Type B pancreatic cell (in vitro differentiated cells): ENCODE measurements at places on chromosomes 6 and 20.

GRCh38 chr20:38723848-38724625 lies at the start of gene SLC32A1:
TSS of gene SLC32A1 (plus strand) at chr20:38724486. CDS start at chr20:38724725, 239 bp downstream.
- no peak for DNase-seq

- peak; percentile 82 for DNase-seq
Observed at GRCh38 chr6:138692978-138693909, 80.3 kb upstream of the CCDC28A start.

GRCh38 chr6:83193747-83194566 lies 800 bp downstream of the RWDD2A start:
- peak; percentile 76 for DNase-seq

DNA sequence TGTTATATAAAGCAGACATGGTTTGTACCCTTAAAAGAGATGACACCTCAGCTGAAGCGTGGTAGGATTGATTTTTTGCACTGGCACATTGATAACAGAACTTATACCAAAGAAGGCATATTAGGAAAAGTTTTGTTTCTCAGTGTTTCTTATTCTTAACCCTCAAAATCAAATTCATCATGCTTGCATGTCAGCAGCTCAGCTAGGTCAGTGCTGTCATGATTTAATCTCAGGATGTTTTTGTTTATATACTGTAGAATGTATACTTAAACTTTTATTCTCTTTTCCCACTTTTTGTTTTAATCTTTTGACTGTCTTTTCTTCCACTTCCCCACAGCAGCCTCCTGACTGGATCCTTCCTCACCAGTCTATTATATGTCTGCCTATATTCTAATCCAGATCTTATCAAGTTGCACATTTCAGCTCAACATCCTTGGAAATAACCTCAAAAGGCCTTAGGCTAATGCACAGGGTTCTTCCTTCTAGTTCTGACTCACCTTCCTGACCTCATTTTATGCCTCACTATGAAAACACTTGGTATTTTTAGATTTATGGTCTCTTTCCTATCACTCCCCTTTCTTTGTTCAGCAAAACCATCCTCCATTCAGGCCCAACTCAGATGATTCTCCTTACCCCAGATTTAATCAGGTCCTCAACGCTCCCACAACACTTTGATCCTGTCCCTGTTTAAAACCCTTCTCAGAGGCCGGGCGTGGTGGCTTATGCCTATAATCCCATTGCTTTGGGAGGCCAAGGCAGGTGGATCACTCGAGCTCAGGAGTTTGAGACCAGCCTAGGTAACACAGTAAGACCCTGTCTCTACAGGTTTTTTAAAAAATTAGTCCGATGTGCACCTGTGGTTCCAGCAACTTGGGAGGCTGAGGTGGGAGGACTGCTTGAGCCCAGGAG lies 7.2 kb downstream of the HEBP2 start:
- no peak for DNase-seq

DNA sequence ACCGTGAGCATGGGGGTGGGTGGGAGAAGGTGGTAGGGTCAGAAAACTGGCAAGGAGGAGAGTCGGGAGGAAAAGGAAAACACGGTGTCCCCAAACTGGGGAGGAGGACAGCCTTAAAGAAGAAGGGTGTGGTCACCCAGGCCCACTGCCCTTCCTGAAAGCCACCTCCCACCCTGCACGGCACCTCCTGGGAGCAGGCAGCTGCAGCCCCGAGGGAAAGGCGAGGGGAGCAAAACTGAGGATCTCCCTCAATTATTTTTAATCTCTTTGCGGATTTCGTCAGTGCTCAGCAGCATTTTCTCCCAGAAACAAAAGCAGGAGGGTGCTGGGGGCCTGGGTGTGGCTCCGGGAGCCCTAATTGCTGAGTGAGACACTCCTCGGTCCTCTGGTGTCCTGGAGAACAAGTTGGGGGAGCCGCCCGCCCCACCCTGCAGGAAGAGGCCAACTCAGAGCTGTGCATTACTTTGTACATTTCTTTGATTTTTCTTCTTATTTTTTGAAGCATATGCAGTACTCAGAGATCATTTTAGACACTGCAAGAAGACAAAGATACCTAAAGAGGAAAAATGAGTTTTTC lies 56.4 kb downstream of the RIOK1 start:
- no peak for DNase-seq

GRCh38 chr6:111800259-111800765 lies 72.9 kb downstream of the FYN start:
- no peak for DNase-seq

DNA sequence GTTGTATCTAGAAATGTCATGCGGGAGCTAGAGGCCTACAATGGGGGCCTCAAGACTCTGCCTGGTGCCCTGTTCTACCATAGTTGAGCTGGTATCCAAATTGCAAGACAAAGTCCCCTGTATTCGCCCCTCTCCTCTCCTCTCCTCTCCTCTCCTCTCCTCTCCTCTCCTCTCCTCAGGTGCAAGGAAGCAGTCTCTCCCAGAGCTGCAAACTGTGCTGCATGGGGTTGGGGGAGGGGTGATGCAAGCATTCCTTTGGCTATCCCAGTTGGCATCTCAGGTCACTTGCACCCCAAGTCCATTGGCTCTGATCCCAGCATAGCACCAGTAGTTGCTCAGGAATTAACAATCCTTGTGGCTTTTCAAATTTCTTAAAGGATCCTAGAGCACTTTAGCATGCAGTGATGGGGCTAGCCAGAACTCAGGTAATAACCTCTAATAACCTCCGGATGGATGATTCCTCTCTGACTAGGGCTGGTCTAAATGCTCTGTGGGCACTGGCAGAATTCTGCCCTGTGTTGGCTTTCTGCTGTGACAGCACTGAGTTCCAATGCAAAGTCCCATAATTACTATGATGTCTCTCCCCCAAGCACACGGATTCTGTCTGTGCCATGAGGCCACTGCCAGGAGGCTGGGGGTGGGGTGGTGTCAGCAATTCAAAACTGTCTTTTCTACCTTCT lies 35.3 kb downstream of the TAF11 start:
- DNase-seq, result no peak

GRCh38 chr6:36068586-36068985 lies 41.0 kb downstream of the MAPK14 start:
- DNase-seq, result no peak

GRCh38 chr20:56429941-56430340 lies 17.9 kb downstream of the CASS4 start:
- no peak for DNase-seq

DNA sequence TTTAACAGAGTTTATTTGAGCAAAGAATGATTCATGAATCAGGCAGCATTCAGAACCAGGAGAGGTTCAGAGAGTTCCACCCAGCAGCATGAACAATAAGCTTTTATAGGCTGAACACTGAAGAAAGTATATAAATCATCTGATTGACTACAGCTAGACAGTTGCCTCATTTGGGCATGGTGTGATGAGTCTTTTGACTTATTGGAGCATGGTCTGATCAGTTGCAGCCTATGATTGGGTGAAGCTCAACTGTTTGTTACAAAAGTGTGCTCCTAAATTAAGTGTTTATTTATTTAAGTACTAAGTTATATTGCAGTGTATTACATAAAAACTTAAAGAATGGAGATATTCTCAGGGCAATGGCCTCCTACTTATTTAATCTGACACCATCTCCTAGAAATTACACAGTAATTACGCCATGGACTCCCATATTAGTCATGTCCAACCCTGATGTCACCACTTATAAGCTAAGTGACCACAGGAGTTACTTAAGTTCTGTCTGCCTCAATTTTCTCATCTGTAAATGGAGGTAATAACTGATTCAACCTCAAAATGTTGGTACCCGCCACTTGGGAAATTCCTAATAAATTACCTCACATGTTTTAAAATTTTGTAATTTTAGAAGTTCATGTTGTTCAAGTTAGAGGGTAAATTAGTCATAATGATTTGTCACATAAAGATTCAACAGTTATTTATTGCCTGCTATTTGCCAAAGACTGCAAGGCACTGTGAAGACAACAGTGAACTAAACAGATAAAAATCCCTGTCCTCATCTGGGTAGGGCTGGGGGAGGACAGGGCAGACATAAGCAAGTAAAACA lies 15.2 kb upstream of the ROS1 start:
- no peak for DNase-seq

GRCh38 chr6:108720827-108721226 lies 127.4 kb upstream of the ARMC2 start:
- DNase-seq, result no peak

DNA sequence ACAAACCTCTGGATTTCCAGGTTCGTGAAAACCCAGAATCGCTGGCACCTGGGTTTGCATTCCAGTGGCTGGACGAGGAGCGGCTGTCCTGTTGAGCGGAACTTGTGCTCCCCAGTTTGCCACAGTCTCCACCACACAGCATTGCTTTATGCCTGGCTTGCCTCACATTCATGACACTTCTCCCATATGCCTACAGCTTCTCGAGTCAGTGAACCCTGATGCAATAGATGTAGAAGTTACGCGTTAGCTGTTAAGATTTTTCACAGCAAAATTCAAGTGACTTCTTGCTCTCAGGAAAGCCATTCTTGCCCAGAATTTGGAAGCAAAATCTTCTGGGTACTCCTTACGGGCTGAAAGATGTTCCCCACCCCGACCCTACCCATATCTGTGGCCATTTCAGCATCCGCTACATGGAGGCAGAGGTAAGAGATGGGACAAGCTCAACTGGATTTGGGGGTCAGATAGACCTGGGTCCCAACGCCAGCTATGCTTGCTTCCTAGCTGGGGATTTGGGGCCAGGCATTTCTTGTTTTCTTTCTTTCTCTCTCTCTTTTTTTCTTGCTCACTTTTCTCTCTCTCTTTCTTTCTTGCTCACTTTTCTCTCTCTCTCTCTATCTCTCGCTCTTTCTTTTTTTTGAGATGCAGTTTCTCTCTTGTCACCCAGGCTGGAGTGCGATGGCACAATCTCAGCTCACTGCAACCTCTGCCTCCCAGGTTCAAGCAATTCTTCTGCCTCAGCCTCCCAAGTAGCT lies 12.4 kb upstream of the GDAP1L1 start:
- DNase-seq, result no peak

DNA sequence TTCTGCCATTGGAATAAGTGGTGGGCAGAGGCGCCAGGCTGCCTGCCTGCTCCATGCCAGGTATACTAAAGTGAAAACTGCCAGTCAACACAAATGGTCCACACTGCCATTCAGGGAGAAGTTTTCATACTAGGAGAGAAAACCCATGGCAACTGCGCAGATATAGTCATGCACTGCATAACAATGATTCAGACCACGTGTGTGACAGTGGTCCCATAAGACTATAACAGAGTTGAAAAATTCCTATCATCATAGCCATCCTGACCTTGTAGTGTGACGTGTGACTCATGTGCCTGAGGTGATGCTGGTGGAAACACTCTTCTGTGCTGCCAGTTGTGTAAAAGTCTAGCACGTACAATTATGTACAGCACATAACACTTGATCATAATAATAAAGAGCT lies 25.1 kb downstream of the ZC3H12D start:
- no peak for DNase-seq

DNA sequence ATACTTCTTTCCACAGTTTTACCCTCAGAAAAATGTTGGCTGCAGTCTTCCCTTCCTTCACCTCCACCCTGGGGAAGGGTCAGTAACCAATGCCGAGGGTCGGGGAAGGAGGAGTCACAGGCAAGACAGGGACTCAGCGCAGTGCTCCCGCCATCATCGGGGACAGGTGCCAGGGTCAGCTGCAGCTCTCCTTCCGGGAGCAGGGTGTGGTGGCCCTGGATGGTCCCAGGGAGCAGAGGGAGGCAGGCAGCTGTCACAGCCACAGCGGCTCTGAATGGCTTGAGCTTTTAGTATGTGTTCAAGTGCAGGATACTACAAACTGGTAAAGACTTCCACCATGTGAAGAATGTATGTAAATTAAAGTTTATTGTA lies 26.0 kb upstream of the PI16 start:
- no peak for DNase-seq

- DNase-seq, result no peak
Observed at GRCh38 chr20:25471020-25471419, 63.5 kb downstream of the GINS1 start.

GRCh38 chr20:52948491-52948890 lies 23.7 kb upstream of the TSHZ2 start:
- no peak for DNase-seq

DNA sequence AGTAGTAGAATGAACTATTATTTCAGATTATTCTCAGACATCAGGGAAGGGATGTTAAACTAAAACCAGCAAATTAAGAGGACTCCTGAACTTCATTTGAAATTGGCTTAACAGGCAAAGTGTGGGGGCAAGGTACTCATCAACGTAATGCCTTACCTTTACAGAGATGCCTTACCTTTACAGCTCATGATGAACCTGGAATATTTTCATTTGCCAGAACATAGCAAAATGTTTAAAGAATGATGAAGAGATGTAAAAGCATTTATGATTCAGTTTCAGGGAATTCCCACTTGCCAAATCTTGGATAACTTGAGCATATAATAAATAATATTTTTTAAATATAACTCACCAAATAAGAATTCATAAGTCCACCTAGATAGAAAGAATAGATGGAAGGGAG lies 207.5 kb downstream of the TINAG start:
- DNase-seq, result no peak

DNA sequence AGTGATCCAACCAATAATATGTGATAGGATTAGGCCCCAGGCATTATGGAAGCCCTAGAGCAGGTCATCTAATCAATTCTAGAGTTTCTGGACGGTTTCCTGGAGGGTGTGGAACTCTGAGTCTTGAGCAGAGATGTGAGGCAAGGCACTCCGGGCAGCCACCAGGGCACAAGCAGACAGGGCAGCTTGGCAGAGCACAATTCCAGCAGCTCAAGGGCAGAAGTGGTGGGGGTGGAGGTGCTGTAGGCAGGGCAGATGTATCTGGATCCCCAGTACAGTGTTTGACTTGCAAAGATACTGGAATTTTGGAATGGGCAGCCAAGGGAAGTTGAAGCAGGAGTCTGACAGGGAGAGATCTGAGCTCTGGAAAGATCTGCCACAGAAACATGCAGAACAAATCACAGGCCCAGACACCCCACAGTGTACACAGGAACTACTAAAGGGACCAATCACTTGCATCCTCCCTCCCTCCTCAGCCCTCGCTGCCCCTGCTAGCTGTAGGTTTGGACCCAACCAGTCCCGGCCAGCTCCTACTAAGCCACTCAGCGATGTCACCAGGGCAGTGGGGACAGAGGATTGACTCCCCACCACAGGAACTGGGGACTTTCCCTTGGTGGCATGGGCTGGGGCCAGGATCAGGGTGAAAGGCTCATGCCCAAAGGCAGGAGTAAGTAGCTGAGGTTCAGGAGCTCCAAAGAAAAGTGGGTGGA lies 47.0 kb downstream of the TFEB start:
- DNase-seq, result no peak

- DNase-seq, result no peak
Observed at GRCh38 chr6:37531026-37531425, 31.3 kb upstream of the CCDC167 start.

- no peak for DNase-seq
Observed at GRCh38 chr6:138757136-138757535, 16.4 kb upstream of the CCDC28A start.
